ENCODE measurements at places on chromosomes 5 and 9.

GRCh38 chr9:8133606-8134005 lies 334.0 kb upstream of the DMAC1 start:
- no peak for DNase-seq

DNA sequence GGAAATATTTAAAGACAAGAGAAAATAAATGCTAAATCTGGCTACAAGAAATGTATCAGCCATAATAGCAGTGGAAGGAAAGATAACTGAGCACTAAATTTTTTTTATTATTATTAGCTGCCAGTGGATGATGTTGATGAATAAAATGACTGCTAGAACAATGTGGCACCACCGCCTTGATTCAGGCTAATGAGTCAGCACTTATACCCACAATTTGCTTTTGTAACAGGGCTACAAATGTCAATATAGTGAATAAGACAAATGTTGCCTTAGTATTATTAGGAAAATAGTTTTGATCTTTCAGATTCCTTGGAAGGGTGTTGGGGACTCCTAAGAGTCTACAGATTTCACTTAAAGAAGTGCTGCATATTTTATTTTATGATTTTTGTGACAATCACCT lies 555.2 kb upstream of the GRAMD2B start:
- no peak for DNase-seq

DNA sequence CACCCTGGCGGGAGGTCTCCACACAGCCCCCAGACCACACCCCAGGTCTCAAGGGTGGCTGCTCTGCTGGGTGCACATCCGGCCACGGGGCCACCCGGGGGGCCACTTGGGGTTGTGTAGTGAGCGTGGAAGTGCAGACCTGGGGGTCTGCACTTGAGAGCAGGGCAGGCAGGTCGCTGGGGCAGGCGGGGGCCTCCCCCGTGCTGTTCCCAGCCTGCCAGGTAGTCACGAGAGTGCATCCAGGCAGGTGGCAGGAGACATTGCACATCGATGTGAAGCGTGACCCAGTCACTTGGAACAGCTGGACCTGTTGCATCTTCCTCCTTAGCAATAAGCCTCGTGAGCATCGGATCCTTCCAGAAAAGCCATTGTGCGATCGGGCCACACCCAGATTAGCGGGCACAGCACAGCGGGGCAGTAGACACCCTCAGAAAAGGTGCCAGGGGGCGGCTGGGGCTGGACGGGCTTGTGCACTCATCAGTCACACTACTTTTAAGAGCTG lies 4.8 kb upstream of the ENTPD8 start:
- DNase-seq = peak; percentile 29

- DNase-seq = no peak
Measured at GRCh38 chr9:20538956-20539355, 83.3 kb downstream of the MLLT3 start.

GRCh38 chr5:57494104-57495098 lies 11.8 kb upstream of the ACTBL2 start:
- DNase-seq = peak; percentile 32

DNA sequence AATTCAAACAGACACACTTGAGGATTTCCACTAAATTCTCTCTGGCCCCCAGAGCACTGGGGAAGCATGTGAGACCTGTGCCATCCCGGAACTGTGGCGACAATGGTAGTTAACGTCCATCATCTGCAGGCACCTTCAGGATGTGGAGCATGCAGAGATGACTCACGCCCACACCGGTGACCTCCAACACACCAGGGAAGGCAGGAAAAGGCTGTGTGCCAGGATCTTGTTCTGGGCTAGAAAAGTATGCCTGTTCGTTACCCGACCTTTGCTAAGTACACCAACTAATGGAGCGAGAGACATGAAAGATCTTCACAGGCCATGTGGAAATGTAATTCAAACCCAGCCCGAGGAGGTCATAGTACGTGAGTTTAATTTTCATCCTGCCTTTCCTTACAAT lies 208.8 kb downstream of the MELK start:
- no peak for DNase-seq

DNA sequence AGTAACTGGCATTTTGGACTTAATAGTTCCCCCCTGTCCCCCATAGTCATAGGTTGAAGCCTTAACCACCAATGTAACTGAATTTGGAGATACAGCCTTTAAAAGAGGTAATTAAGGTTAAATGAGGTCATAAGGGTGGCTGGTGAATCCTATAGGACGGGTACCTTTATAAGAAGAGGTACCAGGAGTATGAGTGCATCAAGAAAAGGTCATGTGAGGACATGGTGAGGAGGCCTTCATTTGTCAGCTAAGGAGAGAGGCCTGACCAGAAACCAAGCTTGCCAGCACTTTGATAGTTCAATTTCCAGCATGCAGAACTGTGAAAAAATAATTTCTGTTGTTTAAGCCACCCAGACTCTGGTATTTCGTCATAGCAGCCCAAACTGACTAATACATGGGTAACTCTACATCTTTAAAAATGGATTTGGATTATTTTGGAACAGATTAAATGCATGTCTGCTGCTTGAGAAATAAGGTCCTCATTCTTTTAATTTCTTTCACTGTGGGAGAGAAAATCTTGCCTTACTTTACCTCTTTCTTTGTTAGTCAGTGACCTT lies 9.7 kb downstream of the RASA1 start:
- no peak for DNase-seq

Data from activated naive CD8-positive, alpha-beta T cell treated with anti-CD3 and anti-CD28 coated beads, Interleukin-2, amount 10 ng/mL, durations not matched to agents 7 days and 5 days (primary cell).